HCEC 1CT (cell line): ENCODE measurements at places on chromosomes 13 and 19.

GRCh38 chr13:32932376-32932775, 83.8 kb upstream of the KL start:
- peak; percentile 32 for DNase-seq

- peak; percentile 80 for DNase-seq
These were observed 301.6 kb downstream of the SLITRK6 start for GRCh38 chr13:85497652-85498051.

DNA sequence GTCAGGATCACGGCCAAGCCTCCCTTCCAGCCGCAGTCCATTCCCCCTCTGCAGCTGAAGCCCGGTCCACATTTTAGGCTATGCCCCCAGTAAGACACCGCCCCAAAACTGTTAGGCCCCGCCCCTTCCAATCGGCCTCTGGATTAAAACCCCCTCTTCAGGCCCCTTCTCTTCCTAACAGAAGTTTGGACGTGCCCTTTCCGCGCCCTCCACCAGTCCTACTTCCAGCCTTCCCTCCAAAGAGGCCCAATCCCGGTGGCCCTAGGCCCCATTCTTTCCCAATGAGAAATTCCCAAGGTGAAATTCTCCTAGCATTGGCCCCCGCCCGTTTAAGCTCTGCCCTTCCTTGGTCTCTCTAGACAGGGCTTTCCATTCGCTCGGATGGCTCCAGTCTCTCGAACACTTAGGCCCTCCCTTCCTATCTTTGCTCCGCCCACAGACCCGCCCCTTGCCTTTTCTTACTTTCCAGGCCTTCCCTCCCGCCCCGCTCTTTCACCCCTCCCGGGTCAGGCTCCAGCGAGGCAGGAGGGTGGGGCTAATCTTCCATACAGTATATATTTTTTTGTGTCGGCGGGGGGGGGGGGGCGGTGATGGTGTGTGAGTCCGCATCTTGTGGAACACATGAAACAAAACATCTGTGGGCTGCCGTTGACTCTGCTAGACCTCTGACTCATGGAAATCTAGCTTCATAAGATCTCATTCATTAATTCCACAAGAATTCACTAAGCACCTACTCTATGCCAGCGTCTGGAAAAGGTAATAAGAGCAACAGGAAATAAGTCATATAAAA, 13.6 kb downstream of the LTBP4 start:
- DNase-seq, result peak; percentile 99

DNA sequence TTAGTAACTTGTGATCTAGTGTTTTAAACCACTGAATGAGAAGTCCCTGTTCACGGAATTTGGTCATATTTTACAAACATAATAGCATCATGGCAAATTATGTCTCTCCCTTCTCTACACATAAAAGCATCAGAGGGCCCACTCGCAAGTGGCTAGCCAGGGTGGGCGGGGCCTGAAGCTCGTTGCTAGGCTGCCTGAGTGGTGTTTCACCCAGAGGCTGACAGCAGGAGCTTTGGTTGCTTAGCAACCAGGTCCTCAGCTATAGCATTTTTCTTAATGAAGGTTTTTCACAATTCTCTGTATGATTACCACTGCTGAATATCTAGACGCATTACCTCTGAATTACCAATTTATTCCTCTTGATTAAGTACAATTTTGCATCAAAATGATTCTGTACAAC, 126.5 kb downstream of the NALCN start:
- DNase-seq, result peak; percentile 27

DNA sequence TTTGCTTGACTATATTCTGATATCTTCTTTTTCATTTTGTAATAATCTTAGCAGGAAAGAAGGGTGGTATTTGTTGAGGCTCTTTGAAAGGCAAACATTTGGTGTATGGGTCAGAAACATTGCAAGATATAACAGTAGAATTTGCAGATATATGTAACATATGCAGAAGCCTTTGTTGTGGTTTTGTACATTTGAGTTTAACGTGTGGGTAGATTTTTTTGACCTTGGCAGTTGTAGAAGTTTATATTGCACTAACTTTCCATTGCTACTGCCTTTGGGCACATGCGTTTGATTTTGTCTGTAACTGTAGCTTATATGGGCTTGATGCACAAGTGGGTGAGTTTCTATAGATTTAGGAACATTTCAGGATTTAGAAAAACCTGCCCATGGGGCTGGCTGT, 78.5 kb upstream of the SPRY2 start:
- no peak for DNase-seq

DNA sequence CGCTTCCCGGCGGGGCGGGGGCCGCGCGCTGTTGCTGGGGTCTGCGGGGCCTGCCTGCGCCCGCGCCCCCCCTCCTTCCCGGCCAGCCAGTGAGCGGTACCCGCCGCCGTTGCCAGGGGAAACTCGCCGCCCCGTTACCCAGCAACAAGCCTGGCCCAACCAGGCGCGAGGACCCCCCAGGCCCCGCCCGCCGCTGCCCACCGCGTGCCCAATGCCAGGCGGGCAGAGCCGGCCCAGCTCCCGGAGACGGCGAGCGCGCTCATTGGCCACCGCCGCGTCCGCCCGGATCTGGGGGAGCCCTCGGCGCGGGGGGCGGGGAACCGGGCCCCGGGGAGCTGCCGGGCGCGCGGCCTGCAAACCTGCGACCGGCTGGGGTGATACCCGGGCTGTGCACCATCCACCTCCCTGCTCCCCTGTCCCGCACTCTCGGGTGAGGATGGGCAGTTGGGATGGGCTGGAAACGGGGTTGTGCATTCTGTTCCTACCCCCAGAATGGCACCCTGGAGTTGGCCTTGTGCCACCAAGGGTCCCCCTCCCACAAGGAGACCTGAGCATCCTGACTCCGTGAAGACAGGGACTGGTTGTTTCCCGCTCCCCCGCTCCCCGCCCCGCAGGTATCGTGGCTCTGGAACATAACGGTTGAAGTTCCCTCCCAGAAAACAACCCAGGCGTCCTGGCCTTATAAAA, 8.8 kb upstream of the BBC3 start:
- no peak for DNase-seq
